Skeletal muscle cell (primary cell): ENCODE measurements at places on chromosomes 2 and 18.

DNA sequence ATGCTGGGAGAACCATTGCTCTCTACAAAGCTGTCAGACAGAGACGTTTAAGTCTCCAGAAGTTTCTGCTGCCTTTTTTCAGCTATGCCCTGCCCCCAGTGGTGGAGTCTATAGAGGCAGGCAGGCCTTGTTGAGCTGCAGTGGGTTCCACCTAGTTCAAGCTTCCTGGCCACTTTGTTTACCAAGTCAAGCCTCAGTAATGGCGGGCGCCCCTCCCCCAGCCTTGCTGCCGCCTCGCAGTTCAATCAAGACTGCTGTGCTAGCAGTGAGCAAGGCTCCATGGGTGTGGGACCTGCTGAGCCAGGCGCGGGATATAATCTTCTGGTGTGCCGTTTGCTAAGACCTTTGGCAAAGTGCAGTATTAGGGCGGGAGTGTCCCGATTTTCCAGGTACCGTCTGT lies 52.7 kb upstream of the SCYGR2 start:
- no peak for DNase-seq

- DNase-seq = no peak
Observed at GRCh38 chr2:12903272-12903671, 186.5 kb downstream of the TRIB2 start.

DNA sequence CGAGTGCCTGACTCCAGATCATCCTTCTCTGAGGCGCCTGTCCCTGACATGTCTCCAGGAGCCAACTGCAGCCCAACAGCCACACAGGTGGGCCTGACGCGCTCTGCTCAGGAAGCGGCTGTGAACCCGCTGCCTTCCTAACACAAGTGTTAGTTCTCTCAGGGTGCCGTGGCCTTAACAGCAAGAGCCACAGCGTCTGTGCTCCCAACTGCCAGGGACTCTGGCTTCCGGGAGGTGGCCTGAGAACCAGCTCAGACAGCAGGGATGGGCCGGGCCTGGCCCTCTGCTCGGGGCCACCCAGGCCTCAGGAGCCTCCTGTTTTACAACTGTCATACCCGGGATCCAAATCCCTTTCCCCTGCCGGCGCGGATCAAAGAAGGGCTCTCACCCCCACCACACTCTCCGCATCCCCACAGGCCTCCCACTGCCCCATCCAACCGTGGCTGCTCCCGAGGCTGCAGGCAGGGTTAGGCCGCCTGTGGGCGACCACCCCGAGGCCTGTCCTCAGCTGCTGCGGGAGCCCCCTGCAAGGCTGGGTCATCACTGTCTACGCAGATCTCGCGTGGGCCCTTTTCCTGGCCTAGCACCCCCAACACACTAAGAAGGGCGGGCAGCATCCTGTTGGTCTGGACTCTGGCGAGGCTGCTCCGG lies 114.2 kb upstream of the ZNF236 start:
- DNase-seq = no peak

- no peak for DNase-seq
Observed at GRCh38 chr18:22988208-22988607, 55.1 kb downstream of the RBBP8 start.

GRCh38 chr2:45652090-45653031 lies 886 bp downstream of the PRKCE start:
- DNase-seq = peak; percentile 30

DNA sequence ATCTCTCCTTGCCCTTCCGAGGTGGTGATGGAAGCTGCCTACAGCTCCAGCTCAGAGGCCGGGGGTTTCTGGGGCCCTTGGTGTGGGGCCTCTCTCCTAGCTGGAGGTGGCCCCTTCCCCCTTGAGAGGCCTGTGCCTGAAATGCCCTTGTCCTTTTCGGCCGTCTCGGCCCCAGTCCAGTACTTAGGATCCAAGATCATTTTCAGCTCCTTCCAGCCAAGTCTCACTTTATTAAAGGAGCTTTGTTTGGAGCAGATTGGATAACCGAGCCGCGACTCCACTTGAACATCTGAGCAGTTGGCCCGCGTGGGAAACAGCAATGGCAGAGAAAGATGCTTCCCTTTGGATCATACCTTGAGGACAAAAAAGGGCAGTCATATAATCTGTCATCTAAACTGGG lies 125.0 kb downstream of the NEDD4L start:
- no peak for DNase-seq

- DNase-seq = no peak
Observed at GRCh38 chr2:156472686-156473085, 36.5 kb downstream of the GPD2 start.

GRCh38 chr2:155301221-155301620 lies 602.7 kb downstream of the KCNJ3 start:
- DNase-seq = no peak

DNA sequence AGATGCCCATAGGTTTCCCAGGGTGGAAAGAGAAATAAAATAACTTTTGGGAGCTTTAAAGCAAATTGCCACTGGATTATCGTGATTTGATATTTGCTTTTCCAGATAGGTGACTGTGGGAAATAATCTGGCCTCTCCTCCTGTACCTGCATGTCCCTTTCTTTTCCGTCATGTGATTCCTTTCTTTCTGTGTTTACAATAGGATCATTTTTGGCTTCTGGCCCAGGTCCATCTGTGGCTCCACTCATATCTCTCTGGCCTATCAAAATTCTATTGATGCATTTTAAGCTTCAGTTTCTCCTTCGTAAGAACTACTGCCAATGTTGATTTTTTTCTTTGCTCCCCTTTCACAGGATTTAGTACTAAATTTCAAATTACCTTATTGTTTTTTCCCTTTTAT lies 153.6 kb downstream of the CCDC85A start:
- no peak for DNase-seq

- DNase-seq = no peak
Observed at GRCh38 chr18:61225336-61225735, 107.9 kb upstream of the CDH20 start.

GRCh38 chr2:233571001-233571400 lies 4.4 kb upstream of the USP40 start:
- DNase-seq = no peak

DNA sequence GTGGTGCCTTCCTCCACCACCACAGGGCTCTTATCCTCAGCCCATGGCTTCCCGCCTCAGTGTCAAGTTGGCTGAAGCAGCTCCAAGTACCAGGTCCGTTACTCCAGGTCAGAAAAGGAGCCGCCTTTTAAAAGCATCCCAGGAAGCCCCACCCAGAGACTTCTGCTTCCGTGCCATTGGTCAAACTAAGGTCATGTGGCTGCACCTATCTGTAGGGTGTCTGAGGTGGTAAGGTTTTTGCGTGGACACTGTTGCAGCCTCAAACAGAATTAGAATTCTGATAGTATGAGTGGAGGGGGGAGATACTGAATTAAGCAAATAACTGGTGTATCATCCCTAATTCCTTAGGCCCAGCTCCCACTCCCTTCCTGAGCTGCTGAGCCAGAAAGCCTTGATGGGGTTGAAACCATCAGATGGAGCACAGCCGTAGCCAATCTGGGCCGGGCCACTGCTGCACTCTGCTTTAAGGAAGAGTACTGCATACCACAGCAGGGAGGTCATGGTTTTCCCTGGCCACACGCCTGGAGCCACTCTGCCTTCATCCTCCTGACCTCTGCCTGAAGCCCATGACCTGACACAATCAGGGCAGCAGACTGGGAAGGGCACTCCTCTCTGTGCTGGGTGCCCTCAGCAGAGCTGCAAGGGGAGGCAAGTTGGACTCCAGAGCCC lies 8.4 kb downstream of the TMEM247 start:
- DNase-seq = no peak

DNA sequence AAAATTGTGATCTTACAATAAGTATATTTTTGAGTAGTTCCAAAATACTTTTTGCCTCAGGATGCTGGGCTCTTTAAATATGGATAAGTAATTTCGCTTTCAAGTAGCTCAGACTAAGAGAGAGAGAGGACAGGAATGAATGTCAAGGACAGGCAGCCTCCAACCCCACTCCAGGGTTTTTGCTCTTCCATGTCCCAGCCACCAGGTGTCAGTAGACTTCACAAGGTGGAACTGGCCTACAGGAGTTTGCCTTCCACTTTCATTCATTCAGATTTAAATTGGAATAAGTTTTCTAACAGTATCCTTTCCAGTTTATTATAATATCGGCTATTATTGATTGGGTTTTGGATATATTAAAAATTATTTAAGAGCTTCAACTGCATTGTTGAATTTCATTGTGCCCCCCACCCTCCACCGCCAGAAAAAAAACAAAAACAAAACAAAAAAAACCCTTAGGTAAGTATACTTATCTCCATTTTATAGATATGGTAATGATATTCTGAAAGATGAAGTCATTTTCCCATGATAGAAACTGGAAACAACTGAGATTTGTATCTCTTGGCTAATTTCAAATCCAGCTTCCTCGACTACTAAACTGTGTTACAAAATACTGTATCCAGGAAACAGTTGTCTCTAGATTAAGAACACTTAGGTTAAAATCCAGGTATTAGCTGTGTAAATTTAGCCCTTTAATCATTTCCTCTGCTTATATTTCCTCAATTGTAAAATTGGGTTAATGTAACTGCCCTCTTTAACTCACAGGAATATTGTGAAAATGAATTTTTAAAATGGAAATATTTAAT lies 793.1 kb downstream of the ERBB4 start:
- DNase-seq = peak; percentile 17

GRCh38 chr18:10398571-10398970 lies 55.9 kb upstream of the APCDD1 start:
- no peak for DNase-seq

DNA sequence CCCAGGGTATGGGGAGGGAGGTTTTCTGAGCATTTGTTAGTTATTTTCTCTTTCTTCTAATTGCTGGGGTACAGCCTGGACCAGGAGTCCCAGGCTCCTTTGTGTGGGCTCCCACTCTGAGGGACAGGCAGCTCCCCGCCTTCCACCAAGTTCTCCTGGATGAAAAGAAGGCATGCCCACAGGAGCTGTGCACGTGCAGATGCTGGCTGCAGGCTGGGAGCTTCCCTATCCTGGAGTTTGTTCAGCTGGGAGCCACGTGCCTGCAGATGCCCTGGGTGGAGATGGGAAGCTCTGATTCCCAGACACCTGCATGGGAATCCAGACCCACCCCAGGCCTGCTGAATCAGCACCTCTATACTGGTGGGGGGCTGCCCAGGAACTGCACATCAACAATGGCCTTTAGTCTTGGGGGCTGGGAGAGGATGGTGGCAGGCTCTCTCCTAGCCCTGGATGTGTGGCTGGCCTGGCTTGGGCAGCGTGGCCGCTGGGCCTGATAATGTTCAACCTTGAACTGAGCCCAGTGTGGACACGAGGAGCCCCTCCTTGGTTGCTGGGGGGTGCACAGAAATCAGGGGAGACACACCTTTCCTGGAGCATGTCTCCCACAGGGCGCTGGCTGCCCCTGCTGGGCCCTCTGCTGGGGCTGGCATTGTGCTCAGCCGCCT lies 233.6 kb upstream of the HS6ST1 start:
- DNase-seq = no peak

GRCh38 chr2:51516667-51517066 lies 484.7 kb upstream of the NRXN1 start:
- DNase-seq = no peak

DNA sequence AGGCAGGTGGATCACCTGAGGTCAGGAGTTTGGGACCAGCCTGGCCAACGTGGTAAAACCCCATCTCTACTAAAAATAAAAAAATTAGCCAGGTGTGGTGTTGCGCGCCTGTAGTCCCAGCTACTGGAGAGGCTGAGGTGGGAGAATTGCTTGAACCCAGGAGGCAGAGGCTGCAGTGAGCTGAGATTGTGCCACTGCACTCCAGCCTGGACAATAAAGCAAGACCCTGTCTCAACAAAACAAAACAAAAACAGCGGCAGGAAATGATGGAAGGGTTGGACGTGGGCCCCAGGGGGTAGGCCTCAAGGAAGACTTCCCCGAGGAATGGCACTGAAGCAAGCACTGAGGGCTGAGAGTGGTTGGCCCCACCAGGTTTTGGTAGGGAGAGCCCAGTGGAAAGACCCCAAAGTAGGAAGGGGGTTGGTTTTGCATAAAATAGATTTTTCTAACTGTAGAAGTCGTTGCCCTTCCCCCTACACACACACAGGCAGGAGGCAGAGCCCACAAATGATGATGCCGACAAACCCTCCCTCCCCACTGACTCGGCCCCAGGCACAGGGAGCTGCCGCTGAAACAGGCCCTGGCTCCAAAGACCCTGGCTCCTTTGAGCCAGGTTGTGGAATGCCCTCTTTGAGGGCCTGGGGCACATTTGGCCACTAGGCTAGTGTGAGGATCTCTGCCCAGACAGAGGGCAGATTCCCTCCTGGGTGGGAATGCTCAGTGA lies 104.8 kb downstream of the CABLES1 start:
- DNase-seq = no peak

DNA sequence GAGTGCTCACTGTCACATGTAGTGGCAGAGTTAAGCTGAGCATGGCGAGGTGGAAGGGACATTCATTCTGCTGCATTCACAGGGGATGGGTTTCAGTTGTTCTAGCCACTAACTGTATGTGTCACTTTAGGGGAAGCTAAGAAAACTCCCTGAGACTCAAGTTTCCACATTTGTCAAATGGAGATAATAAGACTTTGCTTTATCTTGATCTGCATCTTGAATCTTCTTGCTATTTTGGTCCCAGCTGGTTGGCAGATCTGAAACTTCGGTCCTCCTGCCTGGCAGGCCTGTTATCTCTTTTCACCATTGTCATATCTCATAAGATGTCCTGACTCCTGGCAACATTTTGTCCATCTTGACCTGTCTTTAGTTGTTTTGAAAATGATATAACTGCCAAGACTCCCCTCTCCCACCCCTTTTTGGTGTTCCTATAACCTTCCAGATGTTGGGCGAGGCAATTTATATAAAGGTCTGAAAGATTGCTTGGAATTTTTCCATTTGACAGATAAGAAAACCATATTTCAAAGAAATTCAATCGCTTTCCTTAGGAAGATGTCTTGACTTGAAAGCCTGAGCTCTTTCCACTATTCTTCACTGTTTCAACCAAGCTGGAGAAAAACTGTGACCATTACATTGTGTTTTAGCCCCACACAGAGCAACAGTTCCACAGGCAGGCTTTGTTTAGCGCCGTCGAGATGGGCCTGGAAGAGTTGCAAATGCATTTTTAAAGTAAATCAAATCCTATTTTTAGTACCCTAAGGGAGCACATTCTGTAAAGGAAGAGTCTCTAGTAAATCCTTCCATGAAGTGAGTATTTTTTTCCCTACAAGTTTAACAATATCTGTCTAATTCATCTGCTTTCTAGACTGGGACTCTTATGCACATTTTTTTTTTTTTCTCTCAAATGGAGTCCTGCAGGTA lies 33.4 kb downstream of the MYCN start:
- no peak for DNase-seq

- no peak for DNase-seq
Observed at GRCh38 chr18:11119550-11119949, 29.8 kb downstream of the PIEZO2 start.

- no peak for DNase-seq
Observed at GRCh38 chr18:60020107-60020925, 120.5 kb downstream of the PMAIP1 start.

- no peak for DNase-seq
Observed at GRCh38 chr18:44143072-44143471, 537.6 kb upstream of the SETBP1 start.

DNA sequence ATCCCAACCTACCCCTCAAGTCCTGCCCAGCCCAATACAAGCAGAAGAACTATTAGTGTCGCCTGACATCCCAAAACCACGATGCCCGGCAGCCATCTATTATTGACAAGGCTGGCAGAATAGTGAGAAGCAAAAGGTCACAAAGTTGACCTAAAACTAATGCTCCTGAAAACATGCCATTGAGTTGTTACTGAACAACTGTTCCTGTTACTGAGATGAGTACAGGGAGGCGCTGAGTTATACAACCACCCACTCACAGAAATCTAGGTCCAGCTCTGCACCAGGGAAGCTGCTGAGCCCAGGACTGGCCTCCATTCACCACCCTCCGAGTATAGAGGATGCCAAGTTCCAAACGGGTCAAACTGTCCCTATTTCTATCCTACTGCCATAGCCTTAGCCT lies 180.0 kb upstream of the ACAA2 start:
- DNase-seq = no peak

- no peak for DNase-seq
Observed at GRCh38 chr2:88613921-88614320, 13.3 kb downstream of the EIF2AK3 start.
